ENCODE measurements at places on chromosomes 4 and X. TPM values are rescaled to one million over a fixed set of nuclear protein-coding genes. Genes with fewer than 3 reads are reported as not detected.

XKRX gene
- 1.4 TPM for total RNA-seq

BTK gene
- 2.3 TPM for total RNA-seq

EFHC2 gene
- total RNA-seq: 0.31 TPM

SPOCK3 gene
- total RNA-seq: not detected

GAGE10 gene
- not detected for total RNA-seq

SEL1L3 gene
- 47.0 TPM for total RNA-seq
